ENCODE measurements at places on chromosomes 3 and 15. TPM values are rescaled to one million over a fixed set of nuclear protein-coding genes. Genes with fewer than 3 reads are reported as not detected.
A peak's percentile ranks its signal among the peaks of the same experiment; 100 is the strongest.

GRCh38 chr15:42448281-42448680 lies 42.7 kb downstream of the ZNF106 start:
- DNase-seq, result no peak

DNA sequence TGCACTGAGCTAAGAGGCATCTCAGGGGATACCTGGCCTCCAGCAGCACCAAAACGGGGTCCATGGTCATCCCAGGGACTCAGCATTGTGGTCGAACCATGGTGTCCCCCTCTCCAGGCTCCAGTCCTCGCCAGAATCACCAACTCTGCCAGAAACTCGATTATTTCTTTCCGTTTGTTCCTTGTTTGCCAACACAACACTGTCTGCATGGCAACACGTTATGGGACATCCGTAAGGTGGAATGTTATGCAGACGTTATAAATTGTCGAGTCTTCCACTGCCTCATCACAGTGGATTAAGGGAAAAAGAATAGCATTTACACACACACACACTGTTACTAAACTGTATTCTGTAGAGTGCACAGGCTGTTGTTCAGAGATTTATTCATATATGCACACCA lies 52.5 kb upstream of the RPL32 start:
- no peak for DNase-seq

DNA sequence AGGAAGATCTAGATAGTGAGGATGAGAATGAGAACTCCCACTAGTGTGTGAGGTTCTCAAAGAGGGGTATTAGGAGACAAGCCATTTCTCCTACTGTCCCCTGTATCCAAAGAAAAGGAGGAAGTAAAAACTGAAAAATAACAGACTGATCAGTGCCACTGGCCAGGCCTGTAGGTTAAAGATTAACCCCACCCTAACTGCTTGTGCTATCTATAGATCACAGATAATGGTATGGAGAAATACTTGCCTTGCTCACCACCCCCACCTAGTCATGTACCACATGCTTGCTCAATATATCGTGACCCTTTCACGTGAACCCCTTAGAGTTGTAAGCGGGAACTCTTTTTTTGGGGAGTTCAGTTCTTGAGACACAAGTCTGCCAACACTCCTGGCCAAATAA lies 519.7 kb upstream of the FRG2C start:
- no peak for DNase-seq

DNA sequence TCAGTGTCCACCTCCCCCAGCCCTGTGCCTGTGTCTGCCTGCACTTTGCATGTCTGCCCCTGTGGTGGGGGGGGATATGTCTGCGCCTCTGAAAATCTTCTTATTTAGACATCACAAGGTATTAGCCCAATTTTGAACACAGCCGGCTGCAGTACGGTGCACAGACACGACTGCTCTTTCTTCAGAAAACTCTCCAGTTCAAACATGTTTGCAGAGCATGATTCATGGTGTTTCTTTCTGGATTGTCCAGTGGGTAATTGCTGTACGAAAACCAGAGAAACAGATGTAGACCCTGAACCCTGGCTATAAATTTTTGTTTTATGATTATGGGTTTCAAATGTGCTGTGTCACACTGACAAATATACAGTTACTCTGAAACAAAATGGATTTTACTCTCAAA lies 3.4 kb upstream of the RARB start:
- peak; percentile 39 for DNase-seq

DNA sequence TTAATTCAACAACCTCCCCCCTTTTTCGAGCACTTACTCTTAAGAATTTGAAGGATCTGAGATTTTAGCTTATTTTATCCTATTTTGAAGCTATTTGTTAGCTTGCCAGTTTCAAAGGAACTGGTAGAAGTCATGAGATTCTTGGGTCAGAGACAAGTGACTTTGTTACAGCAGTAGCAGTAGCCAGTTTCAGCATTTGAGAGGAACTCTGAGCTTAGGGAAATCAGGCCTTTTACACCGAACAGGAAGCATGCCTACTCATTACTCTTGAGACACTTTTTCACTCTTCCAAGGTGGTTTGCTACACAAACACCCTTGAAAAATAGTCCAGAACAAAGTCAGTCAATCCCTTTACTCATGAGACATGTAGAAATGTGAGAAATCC lies 24.5 kb upstream of the TM4SF1 start:
- DNase-seq, result no peak

Gene GOLGA8S
- total RNA-seq, result not detected

Gene SMCO1
- total RNA-seq, result not detected

Gene CBLB
- 48.5 TPM for total RNA-seq

Gene FSIP1
- 0.77 TPM for total RNA-seq

Measured in uterus (tissue), 4 donors.